ENCODE measurements at places on chromosomes 6 and 20.

DNA sequence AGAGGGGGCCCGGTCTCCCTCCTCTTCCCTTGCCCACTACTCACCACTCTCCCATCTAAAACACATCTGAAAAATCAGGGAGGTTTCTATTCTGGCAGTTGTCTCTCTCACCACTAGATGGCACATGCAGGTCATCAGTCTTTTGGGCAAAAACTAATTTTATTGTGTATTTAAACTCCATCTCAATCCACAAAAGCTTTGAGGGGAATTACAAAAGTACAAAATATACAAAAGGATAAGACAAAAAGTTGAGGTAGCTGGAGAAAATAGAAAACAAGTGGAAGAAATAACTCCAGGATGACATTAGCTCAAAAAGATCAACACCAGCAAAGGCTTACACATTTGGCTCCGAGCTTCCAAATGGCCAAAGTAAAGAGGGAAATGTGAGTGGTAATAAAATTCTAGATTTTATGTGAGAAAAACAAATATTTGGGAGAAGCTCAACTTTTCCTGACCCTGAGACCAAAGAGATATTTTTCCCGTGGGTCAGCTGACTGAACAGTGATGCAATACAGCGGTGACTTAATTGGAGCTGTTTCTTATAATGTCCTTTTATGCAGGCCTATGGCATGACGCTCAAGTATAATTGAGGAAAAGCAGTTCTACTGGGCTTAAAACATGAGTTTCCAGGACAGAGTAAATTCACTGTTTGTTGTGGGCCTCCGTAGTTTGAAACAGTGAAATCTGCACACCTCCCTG lies 79.8 kb upstream of the CHD6 start:
- peak; percentile 8 for DNase-seq

- no peak for DNase-seq
These were observed 67.1 kb upstream of the DUSP22 start for GRCh38 chr6:225121-225721.

DNA sequence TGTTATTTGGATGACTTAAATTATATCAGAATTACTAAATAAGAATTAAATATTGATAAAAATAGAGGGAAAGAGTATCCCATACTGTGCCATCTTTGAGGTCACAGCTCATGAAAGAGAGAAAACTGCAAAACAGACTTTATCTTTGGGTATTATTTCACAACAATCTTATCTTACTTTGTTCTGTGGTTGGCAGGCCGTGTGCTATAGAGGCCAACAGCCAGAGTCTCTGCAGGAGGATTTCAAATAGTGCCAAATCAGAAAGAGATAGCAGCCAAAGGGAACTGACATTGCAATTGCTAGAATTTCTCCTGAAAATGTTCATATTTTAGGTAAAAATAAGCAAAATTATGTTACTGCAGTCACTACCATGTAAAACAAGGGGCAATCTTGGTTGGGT lies 354.2 kb downstream of the GRIK2 start:
- no peak for DNase-seq

DNA sequence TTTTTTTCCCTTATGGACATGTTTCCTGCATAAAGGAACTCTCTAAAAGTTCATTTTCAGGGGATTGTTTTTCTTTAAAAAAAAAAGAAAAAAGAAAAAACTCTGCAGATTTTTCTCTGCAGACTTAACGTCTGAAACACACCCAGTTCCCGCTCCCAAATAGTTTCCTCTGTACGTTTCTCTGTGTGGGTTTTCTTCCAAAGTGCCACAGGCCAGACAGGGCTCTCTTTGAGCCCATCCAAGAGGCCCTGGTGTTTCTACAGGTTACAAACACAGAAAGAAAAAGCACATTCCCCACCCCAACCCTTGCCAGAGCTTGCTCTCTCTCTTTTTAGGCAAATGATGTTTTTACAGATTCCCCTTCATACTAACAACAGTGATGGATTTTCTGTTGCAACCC lies 258.6 kb downstream of the FNDC1 start:
- peak; percentile 29 for DNase-seq

DNA sequence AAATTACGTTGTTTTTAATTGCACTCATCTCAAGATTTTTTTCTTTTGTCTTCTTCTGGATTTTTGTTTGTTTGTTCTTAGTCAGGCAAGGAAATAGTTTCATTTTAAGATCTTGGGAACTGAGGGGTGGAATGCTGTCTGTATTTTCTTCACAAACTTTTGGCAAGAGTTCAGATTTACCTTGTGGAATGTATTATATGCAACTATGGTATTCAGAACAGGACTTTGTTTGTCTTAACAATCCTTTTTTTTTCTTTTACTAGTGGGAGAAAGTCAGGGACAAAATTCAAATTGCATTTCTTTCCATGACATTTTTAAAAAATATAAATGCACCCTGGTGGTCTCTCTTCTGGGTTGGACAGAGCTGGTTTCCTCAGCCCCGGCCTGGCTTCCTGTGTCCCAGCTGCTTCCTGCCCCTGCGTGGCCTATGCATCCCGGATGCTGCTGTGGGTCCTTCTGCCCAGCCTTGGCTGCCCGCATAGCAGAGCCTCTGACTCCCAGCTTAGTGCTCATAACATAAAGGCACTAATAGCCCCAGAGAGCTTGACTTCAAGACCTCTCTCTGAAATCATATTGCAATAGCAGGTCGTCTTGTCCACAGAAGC lies 520.7 kb downstream of the QKI start:
- peak; percentile 27 for DNase-seq

DNA sequence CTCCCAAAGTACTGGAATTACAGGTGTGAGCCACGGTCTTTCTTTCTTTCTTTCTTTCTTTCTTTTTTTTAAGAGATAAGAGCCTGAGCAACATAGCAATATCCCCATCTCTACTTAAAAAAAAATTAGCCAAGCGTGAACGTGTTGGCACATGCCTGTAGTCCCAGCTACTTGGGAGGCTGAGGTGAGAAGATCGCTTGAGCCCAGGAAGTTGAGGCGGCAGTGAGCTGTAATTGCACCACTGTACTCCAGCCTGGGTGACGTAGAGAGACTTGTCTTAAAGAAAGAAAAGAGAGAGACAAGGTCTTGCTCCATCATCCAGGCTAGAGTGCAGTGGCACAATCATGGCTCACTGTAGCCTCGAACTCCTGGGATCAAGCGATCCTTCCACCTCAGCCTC lies 162.0 kb upstream of the MLN start:
- DNase-seq, result no peak

- DNase-seq, result peak; percentile 68
These were observed 48.1 kb downstream of the MCUR1 start for GRCh38 chr6:13766201-13766634.

GRCh38 chr20:32031007-32031958 lies 20.8 kb upstream of the HCK start:
- DNase-seq, result peak; percentile 56

GRCh38 chr6:111789598-111789997 lies 83.7 kb downstream of the FYN start:
- no peak for DNase-seq

DNA sequence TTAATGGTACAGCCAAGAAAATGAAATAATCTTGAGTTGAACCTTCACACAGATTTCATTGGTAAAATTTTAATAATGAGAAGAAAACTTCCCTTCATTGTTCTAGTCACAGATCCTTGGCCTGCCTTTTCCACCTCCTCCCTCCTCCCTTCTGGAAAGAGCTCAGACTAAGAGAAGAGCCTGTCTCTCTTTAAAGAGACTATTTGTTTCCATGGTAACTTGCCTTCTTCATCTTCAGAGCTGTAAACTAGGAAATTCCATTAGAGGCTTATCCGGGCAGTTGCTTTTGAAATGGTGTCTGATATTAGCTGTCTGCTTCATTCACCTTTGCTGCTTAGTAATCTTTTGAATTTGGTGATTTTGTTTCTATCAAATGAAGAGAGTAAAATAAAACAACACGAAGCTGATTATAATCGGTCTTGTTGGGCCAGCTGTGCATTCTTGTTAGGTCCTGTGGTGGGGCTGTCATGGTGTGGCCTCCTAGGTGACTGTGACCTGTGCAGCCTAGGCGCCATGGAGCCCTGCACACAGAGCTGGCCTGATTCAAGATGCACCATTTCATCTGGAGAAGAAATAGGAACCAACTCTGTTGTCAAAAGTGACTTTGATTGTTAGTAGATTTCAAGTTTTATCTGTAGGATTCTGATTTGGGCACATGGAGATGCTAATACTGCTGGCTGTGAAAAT lies 96.7 kb downstream of the MAP3K7 start:
- DNase-seq, result no peak

GRCh38 chr6:168663041-168663440 lies 222.1 kb downstream of the SMOC2 start:
- DNase-seq, result no peak

GRCh38 chr6:14089224-14089623 lies 28.3 kb upstream of the CD83 start:
- DNase-seq, result no peak

DNA sequence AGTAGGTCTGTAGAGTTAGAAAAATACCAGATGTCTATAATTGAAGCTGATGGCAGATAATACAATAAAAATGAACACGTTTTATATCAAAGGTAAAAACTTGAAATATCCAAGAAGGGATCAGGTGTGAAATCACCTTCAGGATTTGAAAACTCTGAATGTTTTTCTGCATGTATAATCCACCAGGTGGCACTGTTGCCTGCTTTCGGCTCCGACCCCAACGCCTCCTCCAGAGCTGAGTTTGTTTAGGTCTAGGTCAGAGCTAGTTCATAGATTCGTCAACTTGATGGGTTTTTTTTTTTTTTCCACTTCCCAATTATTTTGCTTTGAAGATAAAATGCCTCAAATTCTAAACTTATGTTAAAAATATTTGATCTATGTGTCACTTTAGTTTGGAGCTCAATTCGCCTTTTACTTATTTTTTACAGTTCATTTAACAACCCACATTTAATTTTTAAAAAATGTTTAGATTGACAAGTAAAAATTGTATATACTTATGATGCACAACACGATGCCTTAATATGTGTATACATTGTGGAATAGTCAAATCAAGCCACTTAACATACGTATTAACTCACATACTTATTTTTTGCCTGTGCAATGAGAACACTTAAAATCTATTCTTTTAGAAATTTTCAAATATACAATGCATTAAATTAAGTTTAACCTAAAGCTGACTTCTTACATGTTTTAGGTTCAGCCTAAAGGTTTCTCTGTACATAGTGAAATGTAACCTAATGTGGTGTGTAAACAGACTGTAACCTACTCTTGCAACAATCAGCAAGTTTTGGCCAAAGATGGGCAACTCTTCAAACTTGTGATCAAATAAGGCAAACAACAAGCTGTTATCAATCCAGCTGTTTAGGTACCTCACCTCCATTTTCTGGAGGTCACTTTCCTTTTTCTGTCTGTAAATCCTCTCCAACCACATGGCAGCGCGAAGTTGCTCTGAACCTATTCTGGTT lies 39.4 kb upstream of the ENPP4 start:
- peak; percentile 13 for DNase-seq

DNA sequence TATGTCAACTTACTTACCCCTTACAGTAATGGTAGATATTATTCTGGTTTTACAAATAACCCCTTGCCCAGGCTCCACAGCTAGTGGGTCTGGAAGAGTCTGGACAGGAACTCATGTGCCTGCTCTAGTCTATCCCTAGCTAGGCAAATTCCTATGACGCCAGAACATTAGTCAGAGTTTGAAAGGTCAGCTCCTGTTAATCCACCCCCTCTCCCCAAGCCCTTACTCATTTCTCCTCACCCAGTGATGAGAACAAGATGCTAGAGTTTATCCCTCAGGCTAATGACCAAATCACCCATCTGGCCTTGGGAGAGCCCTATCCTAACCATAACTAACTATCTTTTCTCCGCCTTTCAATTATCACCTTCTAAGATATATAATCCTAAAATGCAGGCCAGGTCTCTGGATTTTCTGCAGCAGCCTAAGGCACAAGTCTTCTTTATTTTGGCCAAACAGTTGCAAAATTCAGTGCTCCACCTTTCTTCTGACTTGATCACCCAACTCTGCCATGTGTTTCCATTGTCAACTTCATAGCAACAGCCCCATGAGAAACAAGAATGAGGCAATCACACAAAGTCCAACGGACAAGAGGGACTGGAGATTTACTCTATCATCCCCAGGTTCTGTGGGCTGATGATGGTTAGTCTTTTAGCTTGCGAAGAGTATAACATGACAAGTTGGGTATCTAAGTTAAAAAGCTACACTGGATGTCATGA lies 113.3 kb downstream of the TASP1 start:
- peak; percentile 75 for DNase-seq

DNA sequence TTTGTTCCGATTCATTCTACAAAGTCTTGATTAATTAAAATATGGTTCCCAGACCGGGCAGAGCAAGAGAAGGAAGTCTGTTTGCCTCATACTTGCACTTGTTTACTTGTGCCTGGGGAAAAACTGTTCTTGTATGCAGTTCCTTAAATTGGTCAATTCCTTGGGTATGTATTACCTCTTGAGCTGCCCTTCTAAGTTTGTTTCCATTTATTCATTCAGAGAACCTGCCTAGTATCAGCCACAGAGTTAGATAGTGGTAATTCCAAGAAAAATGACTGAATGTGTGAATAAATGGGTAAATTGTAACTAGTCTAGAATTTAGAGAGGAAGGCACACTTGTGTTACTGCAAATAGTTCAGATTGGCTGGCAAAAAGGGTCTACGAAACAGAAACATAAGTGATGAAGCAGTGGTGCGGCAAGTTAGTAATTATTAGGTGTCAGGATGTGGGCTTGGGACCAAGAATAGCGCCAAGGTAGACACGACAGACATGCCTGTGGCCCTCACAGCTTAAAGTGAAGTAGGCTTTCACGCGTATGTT lies 525 bp upstream of the MAK start:
- DNase-seq, result no peak

DNA sequence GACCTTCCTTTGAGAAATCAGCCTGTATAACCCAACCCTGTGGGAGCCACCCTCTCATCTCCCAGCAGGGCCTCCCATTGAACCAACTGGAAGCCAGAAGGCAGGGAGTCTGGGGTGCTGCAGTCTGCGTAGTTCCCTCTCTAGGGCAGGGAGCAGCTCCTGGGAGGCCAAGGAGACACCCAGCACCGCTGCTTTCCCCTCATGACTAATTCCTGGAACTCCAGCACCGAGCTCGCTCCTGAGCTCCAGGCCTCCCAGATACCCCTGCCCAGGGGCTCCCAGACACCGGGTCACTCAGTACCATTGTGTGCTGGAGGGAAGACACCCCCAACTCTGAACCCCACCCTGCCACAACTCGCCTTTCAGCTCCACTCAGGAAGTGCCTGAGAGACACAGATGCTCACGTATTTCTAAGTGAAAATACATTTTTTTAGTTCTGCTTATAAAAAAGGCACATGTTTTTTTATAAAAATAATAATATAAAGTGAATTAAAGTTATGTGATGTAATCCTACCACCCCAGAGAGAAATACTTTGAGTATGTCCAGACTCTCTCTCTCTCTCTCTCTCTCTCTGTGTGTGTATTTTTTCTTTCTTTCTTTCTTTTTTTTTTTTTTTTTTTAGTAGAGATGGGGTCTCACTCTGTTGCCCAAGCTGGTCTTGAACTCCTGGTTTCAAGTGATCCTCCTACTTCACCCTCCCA lies 17.5 kb downstream of the PIM1 start:
- DNase-seq, result no peak
